ENCODE measurements at places on chromosomes 6 and 20.

- DNase-seq = no peak
Measured at GRCh38 chr6:146775220-146775619, 176.4 kb downstream of the ADGB start.

- no peak for DNase-seq
Measured at GRCh38 chr6:69917834-69918233, 51.5 kb downstream of the COL19A1 start.

DNA sequence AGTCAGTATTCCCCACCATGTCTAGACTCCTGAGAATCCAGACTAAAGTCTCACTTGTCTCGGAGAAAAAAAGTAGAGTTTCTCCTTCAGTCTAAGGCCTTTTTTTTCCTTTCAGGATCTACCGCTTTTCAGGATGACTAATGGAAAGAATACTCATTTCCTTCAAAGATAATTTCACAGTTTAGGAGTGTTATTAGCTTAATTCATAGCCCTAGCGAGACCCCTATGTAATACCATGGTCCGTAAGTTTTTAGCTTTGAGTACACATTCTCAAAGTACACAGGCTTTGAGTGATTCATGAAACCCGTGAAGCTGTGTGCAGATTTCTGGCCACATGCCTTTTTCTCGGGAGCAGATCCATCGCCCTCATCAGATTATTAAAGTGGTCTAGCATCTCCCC is 133.1 kb downstream of the SOX4 start:
- no peak for DNase-seq

GRCh38 chr6:22300273-22300998 is 3.6 kb upstream of the PRL start:
- no peak for DNase-seq

DNA sequence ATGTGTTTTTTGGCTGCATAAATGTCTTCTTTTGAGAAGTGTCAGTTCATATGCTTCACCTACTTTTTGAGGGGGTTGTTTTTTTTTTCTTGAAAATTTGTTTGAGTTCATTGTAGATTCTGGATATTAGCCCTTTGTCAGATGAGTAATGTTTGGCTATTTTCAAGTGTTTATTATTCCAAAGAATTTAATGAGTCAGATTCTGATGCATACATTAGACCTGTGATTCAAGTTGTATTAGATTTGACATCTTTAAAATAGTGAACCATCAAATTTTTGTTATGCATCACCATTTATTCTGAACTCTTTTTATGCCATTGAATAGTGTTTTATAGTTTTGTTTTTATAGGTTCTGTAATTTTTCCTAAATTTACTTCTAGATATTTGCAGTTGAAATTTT is 319.3 kb downstream of the PKHD1 start:
- no peak for DNase-seq

DNA sequence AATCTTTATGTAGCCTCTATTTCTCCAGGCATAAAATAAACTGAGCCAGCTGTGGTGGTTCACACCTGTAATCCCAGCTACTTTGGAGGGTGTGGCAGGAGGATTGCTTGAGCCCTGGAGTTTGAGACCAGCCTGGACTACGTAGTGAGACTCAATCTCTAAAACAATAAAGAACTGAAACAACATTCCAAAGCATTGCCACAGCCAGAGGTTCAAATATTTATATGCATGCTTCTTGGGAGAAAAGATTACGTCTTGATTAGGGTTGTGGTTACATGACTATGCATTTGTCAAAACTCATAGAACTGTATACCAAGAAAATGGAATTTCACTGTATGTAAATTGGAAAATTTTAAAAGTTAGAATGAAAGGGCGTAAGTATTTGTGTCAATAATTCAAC is 27.7 kb upstream of the PAX1 start:
- no peak for DNase-seq

DNA sequence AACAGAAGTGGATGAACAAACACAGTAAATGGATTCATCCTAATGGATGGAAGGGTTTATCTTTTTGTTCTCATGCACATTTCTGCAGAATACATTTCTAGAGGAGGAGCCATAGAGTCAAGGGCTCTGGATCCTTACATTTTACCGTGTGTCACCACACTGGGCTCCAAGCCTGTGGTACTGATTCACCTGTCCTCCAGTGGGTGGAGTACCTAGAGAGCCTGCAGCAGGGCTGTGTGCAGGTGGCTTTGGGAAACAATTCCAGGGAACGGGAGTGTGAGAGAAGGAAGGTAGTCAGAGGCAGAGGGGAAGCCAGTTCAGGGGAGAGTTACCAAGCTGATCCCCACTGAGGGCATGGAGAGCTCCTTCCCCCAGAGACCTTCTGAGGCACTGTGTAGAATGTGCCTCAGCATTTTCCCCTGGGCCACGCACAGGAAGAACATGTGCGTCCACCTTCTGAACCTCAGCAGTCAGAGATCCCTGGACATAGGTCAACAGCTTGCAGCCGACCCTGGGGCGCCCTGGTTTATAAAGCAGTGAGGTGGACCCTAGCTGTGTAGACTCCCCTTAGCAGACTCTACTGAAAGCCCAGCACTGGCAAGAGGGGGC is 85.3 kb upstream of the SLC22A23 start:
- DNase-seq = no peak
